ENCODE measurements at places on chromosomes 6 and 20.

DNA sequence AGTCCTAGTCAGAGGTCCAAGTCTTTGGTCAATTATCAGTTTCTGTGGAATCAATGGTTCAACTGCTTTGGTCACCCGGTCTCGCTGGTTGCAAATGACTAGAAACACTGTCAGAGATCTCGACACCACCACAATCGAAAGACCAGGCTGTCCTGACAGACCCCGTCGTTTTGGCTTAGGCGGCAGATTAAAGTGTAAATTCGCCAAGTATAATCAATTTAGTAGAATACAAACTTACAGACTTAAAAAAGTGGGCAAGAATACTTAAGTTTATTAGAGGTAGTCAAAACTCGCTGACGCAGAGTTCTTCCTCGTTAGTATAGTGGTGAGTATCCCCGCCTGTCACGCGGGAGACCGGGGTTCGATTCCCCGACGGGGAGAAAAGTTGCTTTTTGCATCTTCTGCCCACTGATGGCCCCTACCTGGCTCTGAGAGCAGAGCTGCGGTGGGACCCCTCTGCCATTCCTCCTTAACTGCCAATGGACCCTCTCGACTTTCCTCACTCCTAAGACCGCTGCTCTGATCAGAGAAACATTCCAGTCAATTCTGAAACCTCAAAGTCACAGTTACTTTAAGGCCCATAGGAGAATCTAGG, 30.6 kb upstream of the ZNF184 start:
- no peak for DNase-seq

- DNase-seq = no peak
These were observed 160.1 kb downstream of the SIM1 start for GRCh38 chr6:100304575-100304974.

DNA sequence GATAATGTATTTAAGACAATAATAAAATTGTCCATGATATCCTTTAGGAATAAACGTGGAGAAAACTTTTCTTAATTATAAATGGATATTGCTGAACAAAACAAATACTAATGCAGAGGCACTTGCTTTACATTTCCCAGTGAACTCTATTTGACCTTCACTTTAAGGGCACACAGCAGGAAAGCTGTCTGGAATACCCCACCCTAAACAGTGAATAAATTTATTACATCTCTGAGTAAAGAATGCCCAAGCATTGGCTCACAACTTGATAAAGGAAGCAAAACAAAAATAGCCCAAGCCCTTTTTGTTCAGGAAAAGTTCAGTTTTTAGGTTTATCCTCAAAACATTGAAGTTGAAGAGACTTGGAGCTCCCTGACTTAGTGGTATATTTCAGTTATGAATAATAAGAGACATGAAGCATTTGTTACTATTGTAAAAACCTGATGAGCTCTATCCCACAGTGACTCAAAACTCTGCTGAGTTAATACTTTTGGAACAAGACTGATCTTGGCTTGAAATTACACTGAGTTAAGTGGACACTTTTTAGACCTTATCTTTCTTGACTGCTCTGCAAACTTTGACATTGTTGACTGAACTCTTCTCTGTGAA, 353.9 kb downstream of the BCKDHB start:
- no peak for DNase-seq

- DNase-seq = no peak
These were observed 123.5 kb downstream of the GMPR start for GRCh38 chr6:16361861-16362260.

DNA sequence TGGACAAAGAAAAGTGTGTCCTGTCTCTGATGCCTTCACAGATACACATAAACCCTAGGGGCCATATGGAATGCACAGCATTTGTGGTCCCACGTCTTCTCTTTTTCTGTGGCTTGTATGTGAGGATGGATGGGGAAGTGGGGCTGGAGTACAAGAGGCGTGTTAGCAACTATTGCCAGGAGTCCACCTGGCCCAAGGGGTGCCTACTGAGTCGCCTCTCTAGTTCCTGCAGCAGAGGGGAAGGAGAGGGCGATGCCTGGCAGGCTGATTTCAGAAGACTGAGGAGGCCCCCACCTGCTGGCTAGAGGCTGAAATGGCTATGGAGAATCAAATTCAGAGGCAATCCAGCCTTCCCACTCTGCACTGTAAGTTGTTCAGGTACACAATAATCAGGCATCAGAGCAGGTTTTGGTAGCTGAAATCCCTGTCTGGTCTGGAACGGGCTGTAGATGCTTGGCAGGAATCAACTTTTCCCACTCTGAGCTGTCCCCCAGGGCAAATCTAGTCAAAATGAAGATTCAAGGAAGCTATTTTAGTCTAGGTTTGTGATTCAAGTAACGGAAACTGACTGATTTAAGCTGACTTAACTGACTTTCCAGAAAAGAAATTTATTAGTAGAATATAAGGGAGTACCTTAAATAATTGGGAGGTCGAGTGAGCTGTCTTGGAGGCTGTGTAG, 14.9 kb upstream of the PPARD start:
- peak; percentile 27 for DNase-seq
